ENCODE measurements at places on chromosomes 6 and 20.

DNA sequence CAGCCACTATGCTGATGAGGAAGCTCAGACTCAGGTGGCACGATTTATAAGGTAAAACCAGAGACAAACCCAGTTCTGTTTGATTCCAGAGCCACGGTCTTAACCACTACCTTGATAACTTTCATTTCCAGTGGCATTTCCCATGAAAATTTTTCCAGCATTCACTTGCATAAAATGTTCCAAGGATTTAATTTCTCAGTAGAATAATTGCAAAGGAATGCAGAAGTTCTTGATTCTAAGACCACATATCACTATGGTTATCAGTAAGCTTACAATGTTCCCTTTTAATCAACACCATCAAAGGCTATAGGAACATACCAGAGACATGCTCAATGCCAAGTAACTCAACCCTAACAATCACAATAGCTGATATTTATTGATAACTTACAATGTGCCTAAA lies 306.0 kb upstream of the HS3ST5 start:
- no peak for DNase-seq

DNA sequence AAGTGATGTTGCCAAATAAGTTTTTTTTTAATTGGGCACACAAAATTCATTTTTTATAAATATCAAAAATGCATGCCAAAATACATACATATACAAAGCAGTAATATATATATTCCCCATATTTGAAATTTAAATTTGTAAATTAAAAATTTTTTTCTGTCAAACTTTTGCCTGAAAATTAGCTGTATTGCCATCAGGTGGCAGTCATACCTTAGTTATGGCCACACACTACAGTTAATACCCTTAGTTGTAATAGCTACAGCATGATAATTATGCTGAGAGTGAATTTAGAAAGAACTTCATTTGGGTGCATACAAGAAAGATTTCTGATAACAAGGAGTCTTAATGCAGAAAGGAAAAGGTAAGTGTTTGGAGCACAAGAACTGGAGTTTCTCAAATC lies 46.2 kb upstream of the SDHAF4 start:
- DNase-seq = no peak

- DNase-seq = peak; percentile 37
Measured at GRCh38 chr6:47780510-47781356, 1.1 kb upstream of the OPN5 start.

DNA sequence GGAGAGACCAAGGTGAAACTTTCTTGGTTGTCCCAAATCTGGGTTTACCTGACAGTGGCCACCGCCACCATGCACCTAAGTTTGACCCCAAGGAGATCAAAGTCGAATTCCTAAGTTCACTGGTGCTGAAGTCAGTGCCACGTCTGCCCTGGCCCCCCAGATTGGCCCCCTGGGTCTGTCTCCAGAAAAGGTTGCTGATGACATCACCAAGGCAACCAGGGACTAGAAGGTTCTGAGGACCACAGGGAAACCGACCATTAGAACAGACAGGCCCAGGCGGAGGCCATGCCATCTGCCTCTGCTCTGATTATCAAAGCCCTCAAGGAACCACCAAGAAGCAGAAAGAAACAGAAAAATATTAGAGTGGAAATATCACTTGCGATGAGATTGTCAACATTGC lies 91.2 kb downstream of the DLL1 start:
- DNase-seq = no peak

GRCh38 chr6:169669147-169669546 lies 32.7 kb downstream of the WDR27 start:
- no peak for DNase-seq

- DNase-seq = no peak
Measured at GRCh38 chr20:57160985-57161384, 105.5 kb downstream of the BMP7 start.

DNA sequence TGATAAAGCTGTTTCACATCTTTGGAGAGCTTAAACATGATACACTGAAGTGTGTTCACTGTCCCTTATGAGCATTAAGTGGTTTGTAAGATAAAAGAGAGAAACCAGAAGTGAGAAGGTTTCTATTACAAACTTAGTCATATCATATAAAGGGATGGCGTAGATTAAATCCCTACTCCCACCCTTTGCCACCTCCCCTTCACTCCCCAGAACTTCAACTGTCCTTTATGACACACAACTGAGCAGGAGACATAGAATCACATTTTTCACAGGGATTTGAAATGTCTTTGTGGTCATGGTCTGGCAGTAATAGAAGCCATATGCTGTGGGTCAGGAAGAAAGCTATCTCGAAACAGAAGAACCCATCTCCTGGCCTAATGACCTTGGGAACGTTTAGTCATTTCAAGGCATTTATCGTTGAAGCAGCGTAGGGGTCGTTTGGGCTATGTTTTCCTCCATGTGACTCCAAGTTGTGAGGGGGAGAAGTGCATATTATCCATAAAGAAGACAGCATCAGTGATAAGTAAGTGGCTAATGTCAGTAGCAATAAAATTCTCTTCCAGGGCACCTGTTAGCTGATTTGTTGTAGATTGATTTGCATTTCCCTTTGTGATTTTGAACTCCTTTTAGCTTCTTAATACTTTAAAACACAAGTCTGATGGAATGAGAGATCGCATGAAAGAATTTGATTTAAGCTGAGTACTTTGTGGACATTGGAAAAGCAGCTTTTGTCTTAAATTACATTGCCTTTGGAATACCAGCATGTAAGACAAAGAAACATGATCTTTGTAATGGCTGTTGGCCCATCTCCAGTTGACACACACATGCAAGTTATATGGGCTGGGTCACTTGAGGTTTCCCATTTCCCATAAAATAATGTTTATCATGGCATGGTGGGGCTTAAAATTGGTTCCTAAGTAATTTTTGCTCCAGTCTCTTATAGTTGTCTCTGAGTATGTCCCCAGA lies 501.5 kb upstream of the FLRT3 start:
- peak; percentile 72 for DNase-seq
